ENCODE measurements at places on chromosomes 7 and 10.

GRCh38 chr10:87000491-87000890, 19.6 kb upstream of the FAM25A start:
- no peak for DNase-seq

DNA sequence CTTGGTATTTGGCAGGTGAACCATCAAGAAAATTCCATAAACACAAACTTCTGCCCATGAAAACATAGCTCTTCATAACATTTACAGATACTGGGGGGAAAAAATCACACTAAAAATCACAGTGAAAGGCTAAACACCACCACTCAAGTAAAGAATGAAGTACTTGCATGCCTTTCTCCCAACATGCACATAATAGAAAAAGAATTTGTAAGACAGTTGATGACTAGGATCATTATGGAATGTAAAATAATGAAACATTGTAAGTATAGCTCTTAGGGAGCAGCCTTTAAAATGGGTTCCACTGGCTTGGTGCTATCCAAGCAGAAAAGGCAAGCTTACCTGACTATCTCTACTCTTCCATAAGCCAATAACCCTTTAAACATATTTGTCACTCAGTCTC, 299.9 kb upstream of the LRRN3 start:
- no peak for DNase-seq

- DNase-seq = no peak
These were observed 649 bp downstream of the IDE start for GRCh38 chr10:92573091-92573797.

DNA sequence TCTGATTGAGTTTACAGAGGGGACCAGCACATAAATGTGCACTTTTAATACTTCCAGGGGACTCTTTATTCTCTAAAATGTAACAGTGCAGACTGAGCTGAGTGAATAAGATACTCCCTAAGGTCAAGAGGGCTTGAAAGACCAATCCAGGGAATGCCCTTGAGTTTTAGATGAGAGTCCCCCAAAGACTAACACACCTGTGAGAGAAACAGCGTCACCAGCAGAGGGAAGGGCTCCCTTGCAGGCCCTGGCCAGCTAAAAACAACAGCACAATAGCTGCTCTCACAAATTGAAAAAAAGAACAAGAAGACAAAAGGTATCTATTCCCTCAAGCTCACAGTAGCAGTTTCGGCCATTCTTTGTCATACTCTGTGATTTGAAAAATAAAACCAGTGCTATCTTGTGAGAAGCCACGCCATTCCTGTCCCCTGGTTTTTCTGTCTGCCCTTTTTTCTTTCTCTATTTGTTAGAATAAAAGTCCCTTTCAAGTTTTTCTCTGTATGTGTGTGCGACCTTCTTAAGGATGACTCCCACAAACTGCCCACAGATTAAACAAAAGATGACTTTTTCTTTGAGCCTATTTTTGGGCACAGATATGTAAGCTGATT, 230.4 kb upstream of the BMPER start:
- no peak for DNase-seq

DNA sequence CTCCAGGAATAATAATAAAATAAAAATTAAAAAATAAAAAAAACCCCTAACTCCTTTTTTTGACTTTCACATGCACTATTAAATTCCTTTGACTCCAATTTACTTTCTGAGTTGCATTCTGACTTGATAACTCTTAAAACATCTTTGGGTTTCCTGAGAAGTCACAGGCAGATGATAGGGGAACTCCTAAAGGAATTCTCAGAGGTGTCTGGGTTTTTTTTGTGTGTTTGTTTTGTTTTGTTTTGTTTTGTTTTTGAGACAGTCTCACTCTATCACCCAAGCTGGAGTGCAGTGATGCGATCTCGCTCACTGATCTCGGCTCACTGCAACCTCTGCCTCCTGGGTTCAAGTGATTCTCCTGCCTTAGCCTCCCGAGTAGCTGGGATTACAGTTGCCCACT, 52.7 kb upstream of the APBB1IP start:
- no peak for DNase-seq

GRCh38 chr7:39100270-39100669, 122.6 kb downstream of the POU6F2 start:
- DNase-seq = no peak

DNA sequence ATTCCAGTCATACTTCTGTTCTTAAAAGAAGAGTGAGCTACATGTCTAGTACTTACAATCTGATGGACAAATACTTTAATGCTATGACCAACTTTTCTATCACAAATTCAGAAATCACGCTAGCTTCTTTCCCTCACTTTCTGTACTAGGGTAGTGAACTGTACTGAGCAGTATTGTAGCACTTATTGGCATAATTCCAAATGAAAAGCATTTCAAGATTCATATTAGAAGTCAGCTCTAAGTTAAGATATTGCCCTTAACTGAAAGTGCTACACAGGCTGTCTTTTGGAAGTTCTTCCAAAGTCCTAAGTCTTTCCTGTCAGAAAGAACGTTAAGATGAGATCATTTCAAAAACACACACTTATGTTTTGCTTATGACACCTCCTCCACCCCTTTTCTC, 13.4 kb downstream of the P4HA1 start:
- no peak for DNase-seq

DNA sequence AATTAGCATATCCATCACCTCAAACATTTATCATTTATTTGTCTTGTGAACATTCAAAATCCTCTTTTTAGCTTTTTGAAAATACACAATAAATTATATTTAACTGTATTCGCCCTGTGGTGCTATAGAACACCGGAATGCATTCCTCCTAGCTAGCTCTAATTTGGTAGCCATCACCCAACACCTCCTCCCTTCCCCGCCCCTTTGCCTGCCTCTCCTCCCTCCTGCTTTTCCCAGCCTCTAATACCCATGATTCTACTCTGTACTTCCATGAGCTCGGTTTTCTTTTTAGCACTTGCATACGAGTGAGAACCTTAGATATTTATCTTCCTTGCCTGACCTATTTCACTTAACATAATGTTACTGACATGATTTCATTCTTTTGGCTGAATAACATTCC, 80.1 kb downstream of the ANKRD26 start:
- no peak for DNase-seq

DNA sequence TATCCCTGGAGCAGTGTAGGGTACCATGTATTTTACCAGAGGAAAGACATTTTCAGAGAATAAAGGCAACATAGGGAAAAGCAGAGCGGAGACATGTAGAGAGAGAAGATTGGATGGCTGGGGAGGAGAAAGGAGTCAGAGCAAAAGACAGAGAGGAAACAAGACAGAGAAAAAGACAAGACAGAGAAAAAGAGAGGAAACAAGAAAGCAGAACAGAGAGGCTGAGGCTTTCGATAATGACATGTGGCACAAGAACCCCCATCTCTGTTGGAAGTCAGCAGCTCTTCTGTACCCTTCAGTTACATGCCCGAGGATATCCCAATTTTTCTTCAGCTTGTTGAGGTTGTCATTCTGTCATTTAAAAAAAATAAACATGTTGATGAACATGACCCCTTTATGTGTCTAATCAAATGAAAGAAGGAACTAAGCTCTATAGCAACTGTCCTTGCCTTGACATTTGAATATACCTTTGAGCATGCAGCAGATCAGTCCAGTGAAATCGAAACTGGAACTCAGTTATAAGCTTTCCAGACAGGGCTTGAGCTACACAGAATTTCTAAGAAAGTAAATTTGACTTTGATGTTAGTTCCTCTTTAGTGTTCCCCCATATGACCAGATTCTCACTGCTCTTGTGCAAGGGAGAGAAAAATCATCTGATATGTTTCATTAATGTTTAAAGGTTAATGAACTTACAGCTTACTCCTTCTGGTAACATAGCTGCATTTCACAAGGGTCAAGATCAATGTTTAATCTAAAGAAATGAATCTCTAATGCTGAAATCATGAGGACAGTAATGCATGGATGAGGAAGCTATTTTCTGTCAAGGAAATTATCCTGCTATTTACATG, 75.1 kb upstream of the SP4 start:
- DNase-seq = no peak

DNA sequence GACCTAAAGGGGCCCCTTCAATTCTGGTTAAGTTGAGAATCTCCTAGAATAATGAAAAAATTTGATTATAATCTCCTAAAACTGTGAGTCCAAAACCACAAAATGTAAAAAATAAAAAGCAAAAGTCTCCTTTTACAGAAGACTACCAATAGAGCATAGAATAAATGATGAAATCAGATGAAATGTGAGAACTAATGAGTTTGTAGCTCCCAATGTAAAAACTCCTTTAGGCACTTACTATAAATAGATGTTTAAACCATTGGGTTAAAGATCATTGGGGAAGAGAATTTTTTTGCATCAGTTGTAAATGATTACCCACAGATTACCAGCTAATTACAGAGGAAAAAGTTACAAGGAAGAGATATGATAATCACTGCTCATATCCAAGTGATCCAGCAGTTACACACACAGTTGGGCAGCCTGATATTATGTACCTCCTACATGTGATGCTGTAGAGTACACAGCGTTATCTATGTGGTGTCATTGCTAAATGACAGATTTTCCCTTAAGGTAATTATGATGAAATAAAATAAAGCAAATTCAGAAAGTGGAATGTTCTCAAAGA, 282.7 kb upstream of the SEMA3D start:
- no peak for DNase-seq

DNA sequence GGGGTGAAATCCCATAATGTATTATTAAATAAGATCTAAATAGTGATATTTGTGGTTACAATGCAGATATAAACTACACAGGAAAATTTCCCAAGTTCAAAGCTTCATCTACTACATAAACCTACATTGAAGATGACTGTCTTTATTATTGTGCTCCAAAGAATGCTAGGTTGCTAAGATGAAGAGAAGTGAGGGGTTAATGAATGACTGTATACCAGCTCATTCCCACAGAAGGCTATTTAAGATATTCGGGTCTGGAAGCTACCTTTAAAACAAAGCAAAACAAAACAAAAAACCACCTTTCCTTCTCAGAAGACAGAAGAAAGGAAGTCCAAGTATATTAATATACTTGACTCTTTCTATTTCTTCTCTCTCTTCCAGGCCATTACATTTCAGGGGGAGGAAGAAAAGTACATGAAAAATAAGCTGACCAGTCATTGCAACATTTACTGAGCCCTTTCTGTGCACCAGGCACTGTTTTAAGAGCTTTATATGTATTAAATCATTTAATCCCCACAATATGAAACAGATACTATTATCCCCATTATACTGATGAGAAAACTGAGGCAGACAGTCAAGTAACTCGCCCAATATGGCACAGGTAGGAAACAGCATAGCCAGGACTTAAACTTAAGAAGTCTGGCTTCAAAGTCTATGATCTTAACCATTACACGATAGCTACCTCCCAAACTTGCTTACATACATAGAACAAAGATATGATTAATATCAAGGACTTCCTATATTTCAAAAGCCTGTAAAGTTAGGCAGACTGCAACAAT, 48.1 kb downstream of the TNPO3 start:
- DNase-seq = no peak

DNA sequence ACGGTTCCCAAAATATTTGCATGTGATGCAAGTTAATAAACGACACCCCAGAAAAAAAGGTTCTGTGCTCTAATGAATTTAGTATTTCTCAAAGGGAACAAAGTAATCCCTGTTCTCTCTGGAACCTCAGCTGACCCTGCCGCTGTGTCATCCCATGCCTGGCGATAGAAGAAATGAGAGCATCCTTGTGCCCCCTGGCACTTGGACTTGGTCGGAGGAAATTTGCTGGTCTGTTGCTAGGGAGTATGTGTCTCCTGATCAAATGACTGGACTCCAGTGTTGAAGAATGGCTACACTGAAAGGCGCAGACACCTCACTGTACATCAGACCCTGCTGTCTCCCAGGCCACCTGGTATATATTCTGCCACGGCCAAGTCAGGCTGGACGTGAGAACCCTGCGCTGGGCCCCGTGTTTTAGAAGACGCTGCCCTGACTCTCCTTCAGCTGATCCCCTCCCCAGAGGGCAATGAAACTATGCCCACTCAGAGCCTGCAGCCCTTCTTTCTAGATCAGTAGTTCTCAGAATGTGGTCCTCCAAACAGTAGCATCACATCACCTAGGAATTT, 67.2 kb downstream of the THNSL1 start:
- no peak for DNase-seq

DNA sequence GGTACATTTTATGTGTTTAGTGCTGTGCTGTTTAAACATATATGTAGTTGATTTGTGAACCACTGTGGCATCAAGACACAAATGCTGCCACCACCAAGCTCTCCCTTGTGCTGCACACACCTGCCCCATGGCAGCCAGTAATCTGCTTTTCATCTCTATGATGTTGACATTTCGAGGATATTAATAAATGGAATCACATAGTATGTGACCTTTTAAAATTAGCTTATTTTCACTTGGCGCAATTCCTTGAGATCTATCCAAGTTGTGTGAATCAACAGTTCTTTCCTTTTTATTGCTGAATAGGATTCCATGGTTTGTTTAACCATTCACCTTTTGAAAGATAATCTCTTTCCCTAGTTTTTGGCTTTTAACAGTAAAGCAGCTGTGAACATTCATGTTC, 73.1 kb downstream of the BMPR1A start:
- DNase-seq = no peak

- DNase-seq = no peak
These were observed 21.8 kb upstream of the MRC1 start for GRCh38 chr10:17787087-17787961.

DNA sequence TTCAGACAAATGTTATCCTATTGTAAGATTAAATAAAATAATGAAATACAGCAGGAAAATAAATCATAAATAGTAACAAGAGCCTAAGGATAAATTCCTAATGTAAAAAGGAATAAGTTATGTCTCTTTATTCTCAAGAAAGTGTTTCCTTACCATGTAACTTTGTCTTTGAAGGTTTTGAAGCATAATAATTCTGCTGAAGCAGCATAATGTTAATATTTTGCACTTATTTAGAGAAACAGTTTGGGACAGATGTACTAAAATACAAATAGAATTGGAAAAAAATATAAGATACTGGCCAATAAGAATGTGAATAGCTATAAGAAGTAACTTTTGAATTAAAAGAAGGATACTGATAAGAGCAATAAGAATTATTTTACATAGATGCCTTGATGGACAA, 45.7 kb downstream of the GRM3 start:
- no peak for DNase-seq
